ENCODE measurements at places on chromosomes 5 and 9.

DNA sequence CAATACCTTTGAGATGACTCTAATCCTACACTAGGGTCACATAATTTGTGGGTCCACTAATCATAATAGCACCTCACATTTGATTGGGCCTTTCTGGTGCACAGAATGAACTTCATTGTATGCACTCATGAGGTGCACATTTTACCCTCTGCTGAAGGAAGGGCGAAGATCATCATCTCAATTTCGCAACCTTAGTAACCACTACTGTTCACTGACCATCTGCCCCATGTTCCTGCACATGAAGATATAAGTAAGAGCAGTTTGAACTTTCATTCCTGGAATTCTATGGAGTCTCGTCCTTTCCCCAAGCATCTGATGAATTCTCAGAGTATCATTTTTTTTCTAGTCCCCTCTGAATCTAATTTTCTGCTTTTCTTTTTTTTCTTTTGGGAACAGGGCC, 21.2 kb downstream of the GAS1 start:
- DNase-seq = no peak

DNA sequence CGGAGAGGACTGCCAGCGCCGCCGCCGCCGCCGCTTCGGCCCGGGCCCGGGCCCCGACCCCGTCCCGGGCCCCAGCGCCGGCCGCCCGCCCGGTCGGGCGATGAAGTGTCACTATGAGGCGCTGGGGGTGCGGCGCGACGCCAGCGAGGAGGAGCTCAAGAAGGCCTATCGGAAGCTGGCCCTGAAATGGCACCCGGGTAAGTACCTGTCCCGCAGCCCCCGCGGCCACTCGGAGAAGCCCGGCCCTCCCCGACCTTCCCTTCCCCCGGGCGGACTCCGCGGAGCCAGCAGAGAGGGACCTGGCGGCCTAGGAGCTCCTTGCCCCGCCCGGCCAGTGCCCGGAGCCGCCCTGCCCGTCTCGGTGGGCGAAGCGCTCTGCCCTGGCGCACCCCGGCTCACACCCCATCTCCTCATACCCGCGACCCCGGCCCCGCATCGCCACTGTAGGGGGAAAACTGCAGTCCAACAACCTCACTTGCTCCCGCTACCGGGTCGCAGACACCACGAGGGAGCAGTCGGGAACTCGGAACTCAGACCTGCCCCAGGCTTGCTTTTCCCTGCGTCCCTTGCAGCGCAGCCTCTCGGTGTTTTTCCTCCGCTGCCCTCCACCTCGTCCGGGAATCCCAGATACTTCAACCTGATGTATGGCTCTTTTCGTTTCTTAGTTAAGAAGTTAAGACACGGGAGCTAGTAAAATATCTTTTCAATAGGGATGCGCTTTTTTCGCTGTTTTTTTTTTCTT, 532 bp downstream of the DNAJC21 start:
- DNase-seq = peak; percentile 60

DNA sequence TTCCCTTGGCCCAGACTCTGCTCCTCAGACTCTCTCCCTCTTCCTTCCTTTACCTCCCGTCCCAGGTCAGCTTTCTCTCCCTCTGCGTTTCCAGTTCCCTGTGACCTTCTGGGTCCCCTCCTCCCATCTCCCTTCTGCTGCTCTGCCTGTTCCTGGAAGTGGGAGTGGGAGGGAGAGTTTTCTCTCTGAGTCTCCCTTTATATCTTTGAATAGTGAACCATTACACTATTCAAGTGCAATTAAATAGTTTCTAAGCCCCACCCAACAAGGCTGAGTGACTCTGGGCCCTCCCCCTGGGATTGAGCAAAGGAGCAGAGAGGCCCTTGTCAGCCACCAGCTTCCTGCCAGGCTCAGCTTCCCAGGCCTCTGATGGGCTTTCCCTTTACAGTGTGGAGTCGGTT, 34.8 kb downstream of the THBS4 start:
- DNase-seq = no peak

DNA sequence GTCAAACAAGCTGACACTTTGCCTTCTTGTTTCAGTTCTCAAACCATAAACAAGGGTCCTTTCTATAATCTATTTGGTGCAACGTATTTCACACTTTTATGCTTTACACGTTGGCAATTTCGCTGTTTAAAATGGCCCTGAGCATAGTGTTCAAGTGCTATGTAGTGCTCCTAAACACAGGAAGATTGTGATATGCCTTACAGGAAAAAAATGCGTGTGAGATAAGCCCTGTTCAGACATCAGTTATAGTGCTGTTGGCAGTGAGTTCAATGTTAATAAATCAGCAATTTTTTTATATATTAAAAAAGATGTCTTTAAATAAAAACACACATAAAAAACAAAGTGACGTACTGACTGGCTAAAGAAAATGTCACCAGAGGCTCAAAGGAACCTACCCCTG, 23.9 kb downstream of the CLINT1 start:
- DNase-seq = no peak

DNA sequence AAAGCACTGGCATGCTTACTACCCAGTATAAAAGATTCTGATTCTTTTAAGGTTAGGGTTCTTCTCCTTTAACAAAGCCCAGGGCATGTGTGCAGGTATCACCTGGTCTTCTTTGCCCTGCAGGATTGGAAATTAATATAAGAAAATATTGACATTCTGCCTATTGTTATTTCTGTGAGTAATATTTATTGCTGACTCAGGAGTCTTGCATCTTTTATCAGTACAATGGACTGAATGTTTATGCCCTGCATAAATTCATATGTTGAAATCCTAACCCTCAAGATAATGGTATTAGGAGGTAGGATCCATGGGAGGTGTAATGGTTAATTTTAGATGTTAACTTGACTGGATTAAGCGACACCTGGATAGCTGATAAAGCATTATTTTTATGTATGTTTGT, 189.0 kb downstream of the LRRC70 start:
- DNase-seq = no peak

GRCh38 chr9:127525401-127526188, 74.3 kb downstream of the LRSAM1 start:
- DNase-seq = no peak

DNA sequence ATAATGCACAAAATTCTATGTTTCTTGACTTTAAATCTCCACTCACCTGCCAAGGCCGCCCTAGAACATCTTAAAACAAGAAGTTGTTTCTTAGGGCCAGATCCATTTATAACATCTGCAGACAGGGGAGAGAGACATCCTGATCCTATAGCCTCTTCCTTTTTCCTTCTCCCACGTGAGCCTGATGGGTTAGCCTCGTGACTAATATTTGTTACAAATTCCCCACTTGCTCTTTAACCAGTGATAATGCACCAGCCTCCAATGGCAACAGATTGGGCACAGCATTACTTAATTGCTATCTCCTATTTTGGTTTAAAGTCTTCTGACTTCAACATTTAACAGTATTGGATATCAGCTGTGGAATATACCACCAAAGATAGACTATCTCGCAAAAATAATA, 196.5 kb downstream of the GADD45G start:
- no peak for DNase-seq

- DNase-seq = peak; percentile 62
Measured at GRCh38 chr5:139633295-139634027, 14.7 kb upstream of the CXXC5 start.

- DNase-seq = no peak
Measured at GRCh38 chr5:159273923-159274322, 10.8 kb downstream of the UBLCP1 start.

- no peak for DNase-seq
Measured at GRCh38 chr5:35651002-35651756, 33.5 kb downstream of the SPEF2 start.

DNA sequence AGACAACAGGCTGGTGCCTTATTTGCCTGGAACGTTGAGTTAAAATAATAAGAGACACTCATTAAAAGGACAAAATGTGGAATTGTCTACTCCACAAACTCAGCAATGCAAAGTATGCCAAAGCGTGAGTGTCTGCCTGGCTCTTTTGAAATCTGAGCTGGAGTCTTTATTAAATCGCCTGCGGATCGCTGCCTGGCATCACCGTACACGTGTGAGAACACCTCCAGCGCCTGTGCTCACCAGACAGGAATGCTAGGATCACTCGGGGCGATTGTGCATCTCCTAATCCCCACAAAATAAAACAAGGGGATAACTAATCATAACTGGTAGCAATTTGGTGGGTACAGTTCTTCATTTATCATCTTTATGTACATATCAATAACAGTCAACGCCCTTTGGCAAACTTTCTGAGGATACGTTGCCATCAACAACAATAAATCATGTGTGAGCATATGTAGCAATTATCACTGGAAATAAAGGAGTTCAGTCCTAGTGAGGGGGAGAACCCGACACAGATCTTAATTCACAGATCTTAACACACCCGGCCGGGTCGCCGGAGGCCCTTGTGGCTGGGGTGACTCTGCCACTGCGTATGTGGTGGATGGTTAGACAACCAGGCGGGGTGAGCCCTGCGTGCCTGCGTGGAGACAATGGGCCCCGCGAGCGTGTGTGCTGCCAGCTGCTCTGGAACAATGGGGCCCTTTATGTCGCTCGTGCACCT, 284.9 kb upstream of the IRX1 start:
- DNase-seq = peak; percentile 67

GRCh38 chr5:146013761-146014160, 77.4 kb downstream of the SH3RF2 start:
- no peak for DNase-seq

DNA sequence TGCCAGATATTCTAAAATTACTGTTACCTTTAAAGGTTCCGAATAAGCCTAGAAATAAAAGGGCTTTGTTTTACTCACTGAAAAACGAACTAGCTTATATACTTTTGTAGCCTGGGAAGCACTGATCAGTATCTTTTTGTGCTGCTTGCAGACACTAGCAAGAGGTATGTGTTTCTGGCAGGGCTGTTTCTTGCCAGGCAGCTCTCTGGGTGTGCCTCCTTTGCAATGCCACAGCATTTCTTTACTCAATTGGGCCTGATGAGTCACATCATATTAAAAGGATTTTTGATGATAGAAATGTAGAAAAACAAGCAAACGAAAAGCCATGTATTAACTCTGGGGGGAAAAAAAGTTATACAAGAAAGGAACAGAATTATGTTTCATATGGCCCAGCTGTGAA, 35.6 kb downstream of the CD180 start:
- no peak for DNase-seq

DNA sequence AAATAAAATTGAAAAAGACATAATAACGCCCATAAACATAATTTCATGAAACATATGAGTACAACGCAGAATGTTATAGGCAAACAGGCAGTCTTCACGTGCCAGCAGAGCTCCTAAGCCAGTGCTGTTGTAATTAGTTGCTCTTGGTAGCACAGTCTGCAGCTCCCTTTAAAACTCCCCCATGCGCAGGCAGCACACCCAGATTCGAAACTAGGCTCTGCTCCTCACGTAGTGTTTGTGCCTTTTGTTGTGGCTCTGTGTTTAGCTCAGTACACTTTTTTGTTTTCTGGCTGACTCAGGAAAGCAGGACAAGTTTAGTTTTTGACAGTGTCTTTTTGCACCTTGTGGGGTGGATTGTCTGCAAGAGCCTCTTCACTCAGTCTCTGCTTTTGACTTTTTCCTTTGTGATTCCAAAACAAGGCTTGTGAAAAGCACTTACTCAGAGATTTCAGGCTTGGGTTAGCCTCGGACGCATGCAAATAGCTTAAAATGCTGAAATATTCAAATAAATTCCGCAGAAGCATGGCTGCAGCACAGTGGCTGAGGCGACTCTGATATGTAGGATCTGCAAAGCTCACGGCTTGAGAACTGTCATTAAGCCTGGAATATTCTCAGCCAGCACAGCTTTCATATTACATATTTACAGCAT, 113.6 kb downstream of the IRX1 start:
- no peak for DNase-seq

- DNase-seq = no peak
Measured at GRCh38 chr9:93096131-93096802, at the start of gene CARD19. Gene CARD19 (plus strand): TSS chr9:93096217. CDS start chr9:93096346, 129 bp downstream.

Measured in NCI-H1436 (cell line).